Activated CD8-positive, alpha-beta memory T cell treated with anti-CD3 and anti-CD28 coated beads, Interleukin-2, amount 10 ng/mL, durations not matched to agents 7 days and 5 days (primary cell): ENCODE measurements at places on chromosomes 13 and 19.

DNA sequence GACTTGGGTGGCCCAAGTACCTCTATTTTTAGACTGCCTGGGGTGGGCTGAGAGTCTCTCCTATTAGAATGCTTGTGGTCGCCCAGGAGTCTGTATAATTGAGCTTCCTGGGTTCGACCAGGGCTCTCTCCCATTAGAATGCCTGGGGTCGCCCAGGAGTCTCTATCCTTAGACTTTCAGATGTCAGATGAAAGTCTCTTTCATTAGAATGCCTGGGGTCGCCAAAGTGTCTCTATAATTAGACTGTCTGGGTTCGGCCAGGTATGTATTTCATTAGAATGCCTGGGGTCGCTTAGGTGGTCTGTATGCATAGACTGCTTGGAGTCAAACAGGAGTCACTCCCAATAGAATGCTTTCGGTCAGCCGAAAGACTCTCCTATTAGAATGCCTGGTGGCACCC lies 1471.7 kb downstream of the UQCRFS1 start:
- DNase-seq = no peak

GRCh38 chr13:96810104-96810503 lies 184.2 kb downstream of the OXGR1 start:
- DNase-seq = no peak

DNA sequence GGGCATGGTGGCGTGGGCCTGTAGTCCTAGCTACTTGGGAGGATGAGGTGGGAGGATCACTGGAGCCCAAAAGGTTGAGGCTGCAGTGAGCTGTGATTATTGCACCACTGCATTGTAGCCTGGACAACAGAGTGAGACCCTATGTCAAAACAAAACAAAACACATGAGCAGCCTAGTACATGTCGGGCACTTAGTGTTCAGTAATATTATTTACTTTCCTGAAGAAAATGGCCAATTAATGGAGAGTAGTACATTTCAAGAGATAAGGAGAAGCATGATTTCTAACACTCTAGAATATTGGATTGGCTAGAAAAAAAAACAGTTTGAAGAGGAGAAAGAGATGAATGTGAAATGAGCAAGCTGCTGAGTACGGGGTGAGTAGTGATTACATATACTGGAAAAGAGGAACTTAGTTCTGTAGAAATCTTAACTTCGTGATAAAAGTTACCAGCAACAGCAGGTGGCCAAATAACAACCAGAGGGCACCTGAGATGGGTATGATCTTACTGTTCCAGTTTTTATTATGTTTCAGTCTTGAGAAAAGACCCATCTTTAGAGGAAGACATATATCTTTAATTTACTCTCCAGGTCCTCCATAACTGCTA lies 36.2 kb downstream of the SPATA13 start:
- no peak for DNase-seq

GRCh38 chr13:114097893-114098688 lies 34.3 kb downstream of the RASA3 start:
- DNase-seq = no peak

DNA sequence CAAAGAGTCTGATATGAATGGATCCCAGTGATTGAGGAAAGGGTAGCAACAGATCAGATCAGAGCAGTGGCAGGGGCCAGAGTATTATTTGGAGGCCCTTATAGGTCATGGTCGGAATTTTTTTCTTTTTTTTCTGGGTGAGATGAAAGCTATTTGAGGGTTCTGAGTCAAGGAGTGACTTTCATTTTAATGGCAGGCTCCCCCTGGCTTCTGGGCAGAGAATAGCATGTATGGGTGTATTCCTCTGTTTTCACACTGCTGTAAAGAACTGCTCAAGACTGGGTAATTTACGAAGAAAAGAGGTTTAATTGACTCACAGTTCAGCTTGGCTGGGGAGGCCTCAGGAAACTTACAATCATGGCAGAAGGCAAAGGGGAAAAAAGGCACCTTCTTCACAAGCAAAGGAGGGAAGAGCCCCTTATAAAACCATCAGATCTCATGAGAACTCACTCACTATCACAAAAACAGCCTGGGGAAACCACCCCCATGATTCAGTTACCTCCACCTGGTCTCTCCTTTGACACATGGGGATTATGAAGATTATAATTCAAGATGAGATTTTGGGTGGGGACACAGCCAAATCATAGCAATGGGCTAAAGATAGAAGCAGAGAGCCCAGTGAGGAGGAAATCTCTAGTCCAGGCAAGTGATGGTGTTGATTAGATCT lies 3.0 kb upstream of the SLC6A16 start:
- peak; percentile 71 for DNase-seq

DNA sequence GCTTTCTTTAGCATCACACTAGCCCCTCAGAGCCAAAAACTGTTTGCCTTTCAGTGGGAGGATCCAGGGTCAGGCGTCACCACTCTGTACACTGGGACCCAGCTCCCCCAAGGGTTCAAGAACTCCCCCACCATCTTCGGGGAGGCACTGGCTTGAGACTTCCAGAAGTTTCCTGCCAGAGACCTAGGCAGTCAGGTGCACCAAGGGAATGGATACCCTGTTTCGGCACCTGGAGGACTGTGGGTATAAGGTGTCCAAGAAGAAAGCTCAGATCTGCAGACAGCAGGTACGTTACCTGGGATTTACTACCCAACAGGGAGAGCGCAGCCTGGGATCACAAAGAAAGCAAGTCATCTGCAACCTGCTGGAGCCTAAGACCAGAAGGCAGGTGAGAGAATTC lies 603.0 kb downstream of the UQCRFS1 start:
- DNase-seq = no peak

DNA sequence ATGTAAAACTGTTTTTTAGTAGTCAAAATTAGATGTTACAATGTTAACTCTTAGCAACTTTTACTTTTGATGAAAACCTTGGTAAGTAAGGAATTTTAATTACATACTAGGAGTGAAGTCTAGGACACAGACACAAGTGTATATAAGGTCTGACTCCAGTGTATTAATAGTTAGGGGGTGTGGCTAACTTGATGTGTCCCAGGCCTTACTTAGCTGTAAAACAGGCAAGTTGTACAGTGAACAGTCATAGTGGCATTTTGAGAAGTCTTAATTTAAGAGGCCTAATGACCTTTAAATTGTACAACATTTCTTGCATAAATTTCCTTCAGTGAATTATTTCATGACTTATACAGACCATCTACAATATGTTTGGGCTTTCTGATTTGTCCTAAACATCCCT lies 6.8 kb downstream of the ZNF431 start:
- no peak for DNase-seq

- DNase-seq = no peak
Observed at GRCh38 chr13:80359414-80359777, 18.5 kb upstream of the SPRY2 start.

GRCh38 chr13:46753137-46753536 lies 43.8 kb downstream of the ESD start:
- no peak for DNase-seq

- no peak for DNase-seq
Observed at GRCh38 chr19:2782329-2782935, 641 bp downstream of the SGTA start.

- no peak for DNase-seq
Observed at GRCh38 chr13:47556703-47557102, 444.4 kb downstream of the SUCLA2 start.

GRCh38 chr13:40680659-40681323 lies 14.3 kb upstream of the FOXO1 start:
- no peak for DNase-seq

GRCh38 chr13:75666646-75667351 lies 30.7 kb downstream of the LMO7 start:
- DNase-seq = no peak

GRCh38 chr13:97058391-97058790 lies 64.1 kb upstream of the OXGR1 start:
- DNase-seq = no peak

DNA sequence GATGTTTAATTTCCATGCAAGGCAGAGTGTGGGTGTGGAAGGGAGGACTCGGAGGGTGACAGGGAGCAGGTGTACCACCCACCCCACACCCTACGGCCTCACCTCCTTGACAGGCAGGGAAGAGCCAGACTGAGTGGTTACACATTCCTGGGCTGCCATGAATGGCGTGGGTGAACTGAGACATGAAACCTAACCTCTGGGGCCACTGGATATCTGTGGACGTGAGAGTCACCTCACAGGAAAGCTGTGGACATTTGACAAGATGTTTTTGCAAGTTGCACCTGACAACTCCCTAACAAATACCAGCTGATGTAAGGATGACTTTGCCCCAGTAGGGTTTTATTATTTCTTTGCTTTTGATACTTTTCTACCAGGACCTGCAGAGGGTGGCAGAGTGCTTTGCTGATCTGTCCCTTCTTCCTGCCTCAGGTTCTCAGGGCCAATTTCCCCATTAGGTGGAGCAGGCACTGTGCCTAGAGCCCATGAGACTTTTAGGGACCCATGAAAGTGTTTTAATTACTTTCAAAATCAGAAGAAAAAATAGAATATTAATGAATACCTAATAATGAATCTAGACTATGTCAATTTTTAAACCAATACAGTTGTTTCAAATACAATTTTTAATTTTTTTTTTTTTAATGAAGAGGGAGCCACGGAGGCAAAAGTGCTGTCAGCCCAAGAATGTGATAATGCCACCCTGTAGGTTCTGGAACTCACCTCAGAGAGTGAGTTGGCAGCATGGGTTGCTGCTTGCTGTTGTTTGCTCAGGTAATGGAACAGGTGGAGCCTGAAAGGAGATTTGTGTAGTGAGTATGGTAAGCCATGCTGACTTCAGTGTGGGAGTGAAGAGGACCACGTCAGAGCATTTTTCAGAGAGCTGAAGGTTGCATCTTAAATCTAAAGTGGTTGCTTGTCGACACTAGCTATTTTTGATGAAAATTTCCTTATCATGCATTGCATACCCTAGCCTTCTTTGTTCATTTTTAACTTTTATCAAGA lies 58.0 kb upstream of the CYSLTR2 start:
- DNase-seq = peak; percentile 73

GRCh38 chr13:35785576-35786303 lies 309.3 kb upstream of the MAB21L1 start:
- no peak for DNase-seq

DNA sequence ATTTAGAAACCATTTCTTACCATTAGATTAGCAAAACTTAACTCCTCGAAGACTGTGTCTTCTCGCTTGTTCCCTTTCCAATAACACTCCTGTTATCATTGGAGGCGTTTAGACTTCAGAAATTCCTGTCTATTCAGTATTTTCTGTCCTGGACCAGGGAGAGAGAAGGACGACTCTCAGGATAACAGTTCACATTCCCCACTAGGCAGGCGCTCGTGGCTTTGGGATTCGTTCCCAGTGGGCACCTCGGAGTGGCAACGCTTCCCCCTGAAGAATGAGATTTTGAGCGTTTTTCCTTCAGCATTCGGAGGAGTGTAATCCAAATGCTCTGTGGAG lies 429 bp upstream of the ZNF225 start:
- no peak for DNase-seq

GRCh38 chr19:39996218-39996810 lies 546 bp upstream of the ZNF546 start:
- DNase-seq = peak; percentile 70

- no peak for DNase-seq
Observed at GRCh38 chr19:38039966-38040365, 133.0 kb downstream of the SIPA1L3 start.

GRCh38 chr13:94061301-94061700 lies 418.2 kb downstream of the DCT start:
- no peak for DNase-seq

- no peak for DNase-seq
Observed at GRCh38 chr19:33063753-33064457, 783 bp downstream of the RHPN2 start.

DNA sequence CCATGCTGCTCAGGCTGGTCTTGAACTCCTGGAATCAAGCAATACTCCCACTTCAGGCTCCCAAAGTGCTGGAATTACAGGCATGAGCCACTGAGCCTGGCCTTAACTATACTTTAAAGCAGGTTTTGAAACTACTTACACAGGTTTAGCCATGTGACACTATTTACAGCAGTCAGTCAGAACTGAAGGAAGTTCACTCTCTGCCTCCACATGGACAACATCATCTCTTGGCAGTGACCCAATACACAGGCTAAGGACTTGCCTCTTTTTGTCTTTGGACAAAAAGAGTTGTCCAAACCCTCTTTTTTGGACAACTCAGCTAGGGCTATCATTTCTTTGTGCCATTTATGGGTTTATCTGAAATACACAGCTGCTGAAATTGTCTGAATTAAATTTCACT lies 89.0 kb upstream of the CLDN10 start:
- DNase-seq = no peak

- no peak for DNase-seq
Observed at GRCh38 chr19:55386493-55386971, 800 bp downstream of the RPL28 start.

GRCh38 chr13:101017123-101017872 lies 342.7 kb upstream of the TMTC4 start:
- DNase-seq = no peak

- DNase-seq = no peak
Observed at GRCh38 chr19:57820599-57820998, 5.9 kb upstream of the ZNF552 start.

DNA sequence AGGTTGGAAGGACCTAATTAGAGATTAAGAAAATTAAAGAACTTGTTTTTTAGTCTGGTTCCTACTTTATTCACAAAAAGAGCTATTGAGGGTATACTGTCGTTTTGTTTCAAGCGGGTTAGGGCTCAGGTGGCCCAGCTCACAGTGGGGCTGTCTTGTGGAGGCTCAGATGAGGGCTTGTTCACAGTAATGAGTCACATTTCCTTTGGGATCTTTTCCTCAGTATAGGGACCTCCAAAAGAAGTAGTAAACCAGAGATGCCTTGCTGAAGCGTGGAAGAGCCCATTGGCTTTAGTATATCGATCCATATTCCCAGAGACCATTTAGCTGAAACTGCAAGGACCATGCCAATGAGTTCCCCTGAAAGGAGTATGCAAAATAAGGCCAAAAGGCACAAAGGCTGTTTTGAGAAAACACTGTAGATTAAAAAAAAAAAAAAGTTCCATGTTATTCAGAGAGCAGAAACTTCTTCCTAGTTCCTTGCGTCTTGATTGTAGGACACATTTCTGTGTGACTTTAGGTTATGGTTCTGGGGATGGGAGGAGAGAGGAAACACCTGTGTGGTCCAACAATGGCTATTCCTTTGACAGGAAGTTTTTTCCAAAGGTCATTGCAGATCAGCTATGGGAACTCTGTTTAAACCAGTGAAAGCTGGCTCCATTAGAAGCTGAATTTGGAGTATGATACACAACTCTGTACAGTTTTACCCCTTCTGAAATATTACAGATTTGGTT lies 32.8 kb upstream of the GPI start:
- DNase-seq = no peak

DNA sequence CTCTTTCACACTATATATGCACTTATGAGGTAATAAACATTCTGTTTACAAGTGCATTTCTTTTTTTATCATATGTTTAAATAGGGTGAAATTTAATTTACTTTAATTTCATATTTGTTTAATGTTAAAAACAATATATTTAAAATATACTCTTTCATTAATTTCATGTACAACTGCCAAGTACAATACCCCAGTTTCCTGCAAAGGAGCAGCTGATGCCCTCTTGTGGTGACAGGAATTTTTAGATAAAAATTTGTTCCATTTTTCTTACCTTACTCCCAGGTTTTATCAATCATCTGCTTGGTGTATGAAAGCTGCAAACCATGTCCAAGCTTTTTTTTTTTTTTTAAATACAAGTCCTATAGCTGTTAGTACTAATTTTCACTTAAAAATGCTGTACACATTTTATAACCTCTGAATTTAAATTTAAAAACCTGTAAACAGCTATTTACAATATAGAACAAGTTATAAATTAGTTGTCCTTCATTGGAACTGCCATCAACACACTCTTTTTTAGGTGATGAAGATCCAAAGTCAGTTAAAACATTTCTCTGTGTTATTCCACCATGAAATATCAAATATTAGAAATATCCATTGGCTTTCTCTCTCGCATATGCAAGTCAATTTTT lies 4.9 kb downstream of the PCDH20 start:
- no peak for DNase-seq
